Activated CD4-positive, alpha-beta T cell treated with anti-CD3 and anti-CD28 coated beads, Interleukin-2, amount 50 U/mL, for 24 hours (primary cell): ENCODE measurements at places on chromosomes 1 and 21.

DNA sequence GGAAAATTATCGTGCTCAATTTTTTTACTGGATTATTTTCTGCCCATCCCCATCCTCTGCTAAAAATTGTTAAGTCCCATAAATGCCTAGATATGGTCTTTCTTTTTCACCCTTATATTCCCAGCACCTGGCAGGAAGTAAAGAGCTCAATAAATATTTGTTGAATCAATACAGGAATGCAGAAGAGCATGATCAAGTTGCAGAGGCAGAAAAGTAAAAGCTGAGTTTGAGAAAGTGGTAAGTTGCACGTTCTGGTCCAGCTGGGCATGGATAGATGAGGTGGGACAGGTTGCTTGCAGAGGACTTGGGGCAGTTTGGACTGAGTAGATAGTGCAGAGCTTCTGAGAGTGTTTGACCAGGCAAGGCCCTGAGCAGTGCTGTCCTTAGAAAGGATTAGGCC lies 40.1 kb downstream of the ZNF281 start:
- DNase-seq = no peak

DNA sequence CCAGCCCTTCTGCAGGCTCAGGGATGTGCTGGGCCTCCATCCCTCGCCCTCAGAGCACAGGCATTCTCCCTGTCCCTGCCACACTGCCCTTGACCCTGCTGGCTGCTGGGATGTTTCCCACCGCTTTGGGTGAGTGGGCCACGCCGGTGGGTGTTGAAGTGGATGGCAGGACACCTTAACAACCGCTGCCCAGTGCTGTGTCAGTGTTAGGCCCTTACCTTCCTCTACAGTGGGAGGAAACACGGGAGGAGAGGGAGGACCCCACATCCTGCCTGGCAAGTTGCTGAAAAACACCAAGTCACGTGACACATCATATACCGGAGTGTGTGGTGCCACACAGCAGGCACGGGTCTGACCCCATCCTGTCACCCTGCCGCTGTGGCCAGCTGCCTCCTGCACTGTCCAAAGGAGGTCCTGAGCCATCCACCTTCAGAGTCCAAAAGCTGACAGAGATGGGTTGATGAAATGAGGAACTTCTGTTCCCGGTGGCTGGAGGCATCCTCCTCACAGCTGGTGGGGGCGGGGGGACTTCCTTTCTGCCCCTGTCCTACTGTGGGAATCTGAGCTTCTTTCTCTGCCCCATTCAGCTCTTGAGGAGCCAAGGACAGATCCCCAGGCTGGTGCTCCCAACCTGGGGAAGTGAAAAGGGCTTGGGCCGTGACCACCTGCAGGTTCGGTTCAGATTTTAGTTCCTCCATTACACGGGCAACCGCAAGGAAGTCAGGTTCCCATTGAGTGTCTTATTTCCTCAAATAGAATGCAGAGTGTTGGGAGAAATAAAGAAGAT lies 3.2 kb upstream of the THEMIS2 start:
- peak; percentile 52 for DNase-seq

DNA sequence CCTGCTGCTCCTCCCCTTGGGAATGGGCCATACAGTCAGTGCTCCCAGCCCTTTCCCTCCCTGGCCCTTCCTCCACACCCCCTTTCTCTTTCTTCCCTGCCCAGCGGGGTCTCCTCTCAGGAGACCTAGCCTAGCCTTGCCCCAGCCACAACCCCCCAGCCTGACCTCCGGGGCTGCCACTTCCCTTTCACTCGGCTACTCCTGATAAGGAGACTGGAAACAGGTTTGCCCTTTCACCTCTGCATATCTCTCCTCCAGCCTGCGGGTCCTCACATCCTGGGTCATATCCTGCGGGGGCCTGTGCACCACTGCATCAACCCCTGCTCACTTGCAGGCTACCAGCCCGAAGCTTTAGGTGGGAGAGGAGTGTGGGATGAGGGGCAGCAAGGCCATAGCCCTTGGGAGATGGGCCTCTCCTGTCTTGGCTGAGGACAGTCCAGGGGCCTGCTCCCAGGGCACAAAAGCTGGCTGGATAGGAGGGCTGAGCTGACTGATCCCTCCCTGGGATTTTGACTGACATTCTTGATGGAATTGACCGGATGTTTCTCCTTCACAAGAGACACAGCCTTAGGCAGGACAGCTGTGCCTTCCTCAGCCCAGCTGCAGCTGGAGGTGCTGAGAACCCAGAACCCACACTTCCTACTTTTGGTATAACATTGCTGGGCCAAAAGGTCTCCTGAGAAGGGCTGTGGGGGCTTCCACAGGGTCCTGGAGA lies 19.2 kb upstream of the ALX3 start:
- no peak for DNase-seq

DNA sequence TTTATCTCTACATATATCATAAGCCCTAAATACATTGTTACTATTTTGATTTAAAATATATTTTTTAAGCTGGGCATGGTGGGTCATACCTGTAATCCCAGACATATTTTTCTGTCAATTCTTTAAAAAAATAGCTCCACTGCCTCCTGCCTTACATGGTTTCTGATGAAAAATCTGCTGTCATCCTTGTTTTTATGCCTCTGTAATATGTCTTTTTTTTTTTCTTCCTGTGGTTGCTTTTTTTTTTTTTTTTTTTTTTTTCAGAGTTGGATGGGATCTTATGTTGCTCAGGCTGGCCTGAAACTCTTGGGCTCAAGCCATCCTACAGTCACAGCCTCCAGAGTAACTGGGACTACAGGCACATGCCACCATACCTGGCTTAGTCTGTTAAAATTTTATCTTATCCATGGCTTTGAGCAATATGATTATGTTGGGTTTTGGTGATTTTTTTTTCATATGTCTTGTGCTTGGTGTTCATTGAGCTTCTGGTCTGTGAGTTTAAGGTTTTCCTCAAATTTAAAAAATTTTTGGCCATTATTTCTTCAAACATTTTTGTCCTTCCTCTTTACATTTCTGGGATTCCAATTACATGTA lies 12.4 kb upstream of the EDARADD start:
- no peak for DNase-seq

GRCh38 chr1:56578138-56578962 lies 1.0 kb downstream of the PLPP3 start:
- DNase-seq = no peak

GRCh38 chr1:245598524-245599305 lies 443.9 kb downstream of the KIF26B start:
- no peak for DNase-seq

- DNase-seq = no peak
Observed at GRCh38 chr1:226085675-226086285, 23.3 kb downstream of the H3-3A start.

DNA sequence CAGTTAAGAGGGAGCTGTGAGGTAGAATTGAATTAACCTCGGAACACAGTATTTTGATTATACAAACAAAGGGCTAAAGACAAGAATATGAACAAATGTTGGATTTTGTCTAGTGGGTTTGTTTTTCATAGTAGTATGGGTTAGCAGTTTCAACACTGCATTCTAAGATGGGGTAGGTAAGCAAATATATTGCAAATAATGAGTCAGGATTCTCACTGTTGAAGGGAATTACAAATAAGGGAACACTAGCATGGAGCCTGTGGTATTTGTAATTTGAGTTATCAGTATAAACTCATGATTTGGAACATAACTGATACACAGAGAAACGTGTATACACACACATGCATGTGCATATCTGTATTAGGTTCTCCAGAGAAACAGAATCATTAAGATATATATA lies 44.5 kb downstream of the CD55 start:
- no peak for DNase-seq

GRCh38 chr1:33292726-33293340 lies 28.1 kb downstream of the A3GALT2 start:
- no peak for DNase-seq

- DNase-seq = no peak
Observed at GRCh38 chr1:159935719-159936272, 9.6 kb downstream of the IGSF9 start.

DNA sequence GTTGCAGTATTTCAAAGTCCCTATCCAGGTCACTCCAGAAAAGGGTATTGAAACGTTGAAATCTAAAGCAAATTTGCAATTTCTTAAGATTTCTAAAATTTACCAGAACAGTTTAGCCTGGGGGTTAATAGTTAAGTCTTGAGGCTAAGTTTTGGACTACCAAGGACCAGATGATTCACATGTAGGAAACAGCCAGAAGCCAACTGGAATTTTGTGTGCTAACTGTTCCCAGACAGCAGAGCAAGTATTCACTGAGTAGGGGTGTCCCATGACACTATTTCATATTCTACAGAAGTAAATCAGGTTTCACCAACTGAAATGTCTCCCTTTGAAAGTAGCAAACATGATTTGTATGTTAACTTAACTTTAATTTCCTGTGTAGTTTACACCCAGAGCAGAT lies 11.5 kb upstream of the C1orf105 start:
- DNase-seq = no peak

DNA sequence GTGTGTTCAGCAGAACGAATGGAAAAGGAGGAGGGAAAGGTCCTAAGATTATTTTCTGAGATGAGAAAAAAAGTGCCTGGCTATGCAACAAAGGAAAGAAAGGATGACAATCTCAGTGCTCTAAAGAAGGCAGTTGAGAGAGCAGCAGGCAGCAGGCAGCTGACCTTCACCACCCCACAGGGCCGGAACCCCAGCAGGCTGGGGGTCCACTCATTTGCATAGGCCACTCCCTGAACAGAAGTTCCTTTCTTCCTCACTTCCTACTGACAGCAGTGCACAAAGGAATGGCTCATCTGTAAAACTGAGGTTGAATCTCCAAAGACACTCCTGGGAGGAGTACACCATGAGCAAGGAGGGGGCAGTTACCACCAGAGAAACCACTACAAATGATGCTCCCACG lies 41.4 kb upstream of the TNR start:
- DNase-seq = no peak

- no peak for DNase-seq
Observed at GRCh38 chr1:81463936-81464837, 336.5 kb upstream of the ADGRL2 start.

DNA sequence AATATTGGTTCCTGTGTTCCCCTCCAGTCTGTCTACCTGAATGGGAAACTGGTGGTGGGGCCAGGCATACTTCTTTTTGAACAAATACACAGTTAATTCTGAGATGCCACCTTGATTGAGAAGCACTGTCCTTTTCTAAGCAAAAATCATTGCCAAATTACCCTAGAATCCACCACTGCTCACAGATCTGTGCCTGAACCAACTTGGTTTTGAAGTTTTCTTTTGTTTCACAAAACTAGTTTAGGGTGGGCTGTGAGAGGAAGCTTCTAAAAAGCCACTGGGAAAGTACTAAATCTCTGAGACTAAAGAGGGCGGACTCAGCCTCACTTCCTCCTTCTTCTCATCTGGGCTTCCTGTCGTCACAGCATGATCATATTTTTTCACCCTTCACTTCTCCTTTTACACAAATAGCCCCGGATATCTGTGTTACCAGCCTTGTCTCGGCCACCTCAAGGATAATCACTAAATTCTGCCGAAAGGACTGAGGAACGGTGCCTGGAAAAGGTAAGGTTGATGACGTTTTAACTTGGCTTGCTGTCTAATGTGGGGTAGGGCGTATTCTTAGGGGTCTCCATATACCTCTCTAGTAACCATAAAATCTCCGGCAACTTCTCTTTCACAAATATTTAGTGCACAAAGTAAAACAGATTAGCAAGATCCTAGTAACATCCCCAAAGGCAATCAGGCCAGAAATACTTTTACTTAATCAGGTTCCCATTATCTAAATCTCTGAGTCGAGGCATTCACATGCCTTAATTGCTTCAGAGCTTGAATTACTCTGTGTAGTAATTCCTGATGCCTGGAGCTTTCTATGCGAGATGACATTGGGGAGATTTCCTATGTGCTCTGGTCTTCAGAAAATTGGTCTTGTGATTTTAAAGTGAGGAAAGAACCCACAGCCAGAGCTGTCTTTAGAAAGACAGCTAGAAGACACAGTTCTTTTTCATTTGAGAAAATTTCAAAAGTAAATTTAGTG lies at the start of gene CD53:
TSS of gene CD53 (plus strand) at position 404 of the 976 bp plus-strand sequence. CDS start 18,261 bp downstream, outside the sequence.
- DNase-seq = peak; percentile 47

DNA sequence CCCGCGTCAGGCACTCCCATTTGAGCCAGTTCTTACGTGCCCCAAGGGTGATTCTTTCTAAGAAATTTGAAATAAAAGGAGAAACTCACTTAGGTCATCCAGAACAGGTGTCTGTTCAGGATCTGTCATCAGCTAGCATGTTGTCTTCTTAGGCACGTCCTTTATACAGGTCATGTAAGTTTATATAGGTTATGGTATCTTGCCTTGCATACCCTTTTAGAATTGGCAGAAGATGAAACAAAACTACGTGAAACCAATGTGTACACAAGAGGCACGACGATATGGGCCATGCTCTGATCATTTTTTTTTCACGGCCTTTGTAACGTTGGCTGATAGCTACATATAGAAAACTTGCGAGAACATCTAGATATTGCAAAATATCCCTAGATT lies 579 bp upstream of the GTF2B start:
- DNase-seq = no peak

DNA sequence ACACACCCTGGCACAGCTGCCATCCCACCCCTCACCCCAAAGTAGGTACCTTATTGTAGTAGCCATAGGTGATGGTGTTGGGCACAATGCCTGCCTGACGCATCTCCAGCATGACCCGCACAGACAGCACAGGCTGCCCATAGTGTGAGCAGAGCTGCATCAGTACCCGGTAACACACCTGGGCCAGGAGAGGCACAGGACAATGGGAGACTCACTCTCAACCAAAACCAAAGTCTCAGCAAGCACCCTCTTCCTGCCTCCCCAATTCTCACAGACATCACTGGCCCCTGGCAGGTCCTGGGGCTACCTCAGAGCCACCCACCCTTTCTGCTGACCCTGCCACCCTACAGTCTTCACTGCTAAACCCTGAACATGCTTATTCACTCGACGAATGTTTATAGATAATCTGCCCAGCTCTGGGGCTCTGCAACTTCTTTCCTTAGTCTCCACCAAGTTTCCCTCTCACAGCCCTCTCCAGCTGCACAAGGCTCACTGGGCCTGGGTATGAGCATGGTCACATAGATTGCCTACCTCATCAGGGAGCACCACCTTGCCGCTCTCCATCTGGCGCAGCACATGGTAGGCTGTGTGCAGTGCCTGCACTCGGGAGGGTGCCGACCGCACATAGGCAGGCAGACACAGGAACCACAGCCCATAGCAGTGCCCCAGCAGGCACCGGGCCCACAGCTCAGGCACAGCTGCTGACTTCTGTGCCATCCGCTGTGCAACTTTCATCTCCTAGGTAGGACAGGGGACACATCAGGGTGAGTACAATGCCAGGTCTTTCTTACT lies 10.3 kb downstream of the DENND4B start:
- DNase-seq = no peak

GRCh38 chr1:85330214-85330631 lies 53.8 kb upstream of the BCL10 start:
- no peak for DNase-seq

DNA sequence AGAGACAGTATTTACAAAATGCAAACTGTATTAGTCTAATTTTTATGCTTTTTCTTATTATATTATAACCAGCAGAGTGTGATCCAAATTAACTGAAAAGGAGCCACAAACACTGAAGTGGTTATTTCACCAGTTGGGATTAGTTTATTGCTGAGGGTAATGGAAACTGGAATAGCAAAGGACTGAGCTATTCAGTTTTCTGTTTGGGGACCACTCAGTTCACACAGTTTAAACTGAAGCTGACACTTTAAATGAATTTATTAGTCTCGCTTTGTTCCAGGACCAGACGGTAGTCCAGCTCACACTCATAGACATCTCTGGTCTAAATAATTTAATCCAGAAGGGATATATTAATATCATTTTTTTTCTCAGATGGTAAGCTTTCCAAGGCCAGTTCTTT lies 410.7 kb downstream of the LTN1 start:
- no peak for DNase-seq
